Activated T-helper 2 cell treated with anti-CD3 and anti-CD28 coated beads, Interferon-gamma antibody, Interleukin-2, Interleukin-4, amounts not matched to agents 10 μg/mL and 5 μg/mL and 100 μg/mL, durations not matched to agents 14 hours and 24 hours and 36 hours (primary cell): ENCODE measurements at places on chromosomes 7 and 10. TPM values are rescaled to one million over a fixed set of nuclear protein-coding genes. Genes with fewer than 3 reads are reported as not detected.
A peak's percentile ranks its signal among the peaks of the same experiment; 100 is the strongest.

DNA sequence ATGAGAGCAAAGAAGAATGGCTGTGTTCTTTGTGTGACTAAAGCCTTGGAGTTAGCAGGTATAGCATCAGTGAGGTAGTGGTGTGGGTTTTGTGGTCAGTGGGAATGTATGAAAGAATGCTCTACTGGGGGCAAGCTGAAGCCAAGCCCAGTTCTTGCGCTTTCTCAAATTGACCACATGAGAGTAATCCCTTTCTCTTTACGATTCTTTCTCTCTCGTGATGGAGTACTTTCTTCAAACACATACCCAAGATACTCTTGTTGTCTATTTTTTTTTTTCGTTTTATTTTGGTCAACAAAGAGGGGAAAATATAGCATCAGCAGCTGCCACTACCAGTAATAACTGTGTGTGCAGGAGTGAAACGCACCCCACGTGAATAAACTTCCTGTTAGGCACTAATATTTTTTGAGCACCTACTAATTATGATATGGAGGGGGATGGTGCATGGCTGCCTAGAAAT is 8.4 kb upstream of the PANK1 start:
- H3K27me3 ChIP-seq, result peaks cover 8% of the 10 kb centered on the region
- H3K27ac ChIP-seq, result no peak overlapping the region
- no peaks in the 10 kb centered on the region for H3K36me3 ChIP-seq
- H3K4me1 ChIP-seq, result peaks cover 3% of the 10 kb centered on the region
- no peak for DNase-seq

DNA sequence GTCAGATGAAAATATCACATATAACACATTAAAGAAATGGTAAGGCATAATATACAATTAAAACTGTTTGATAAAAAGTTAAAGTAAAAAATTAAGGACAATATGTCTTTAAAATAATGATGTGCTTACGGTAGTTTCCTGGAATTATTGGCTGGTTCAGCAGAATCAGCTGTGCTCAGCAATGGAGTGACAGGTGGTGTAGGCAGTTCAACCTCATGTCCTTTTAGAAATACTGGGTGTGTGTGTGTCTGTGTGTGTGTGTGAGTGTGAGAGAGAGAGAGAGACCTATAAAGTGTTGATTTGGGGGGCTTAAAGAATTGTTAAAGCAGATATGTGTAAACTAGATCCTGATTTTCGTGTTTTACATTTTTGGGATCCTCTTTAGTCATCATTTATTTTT is 141.2 kb downstream of the ADAM22 start:
- no peaks in the 10 kb centered on the region for H3K36me3 ChIP-seq
- H3K27ac ChIP-seq, result no peak overlapping the region
- no peak overlapping the region for H3K4me3 ChIP-seq
- peaks cover 7% of the 10 kb centered on the region for H3K4me1 ChIP-seq
- H3K27me3 ChIP-seq, result no peaks in the 10 kb centered on the region

GRCh38 chr7:128075242-128076095 is 44.2 kb upstream of the LRRC4 start:
- no peak overlapping the region for H3K27ac ChIP-seq
- no peak overlapping the region for H3K4me3 ChIP-seq
- no peaks in the 10 kb centered on the region for H3K27me3 ChIP-seq
- H3K4me1 ChIP-seq, result peaks cover 3% of the 10 kb centered on the region

DNA sequence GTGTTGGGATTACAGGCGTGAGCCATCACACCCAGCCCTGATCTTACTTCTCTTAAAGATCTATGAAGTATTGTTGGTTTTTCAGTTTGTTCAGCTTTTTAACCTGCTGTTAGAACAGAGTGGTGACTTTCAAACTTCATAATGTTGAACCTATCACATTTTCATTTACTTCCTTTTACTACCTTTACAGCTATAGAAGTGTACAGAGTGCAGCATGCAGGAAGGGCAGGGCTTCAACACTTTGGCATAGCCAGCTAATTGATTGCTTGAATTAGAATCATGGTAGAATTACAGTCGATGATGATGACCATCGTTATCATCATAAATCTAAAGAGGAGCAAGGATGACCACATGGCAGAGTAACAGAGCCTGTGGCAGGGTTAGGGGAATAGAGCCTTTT is 55.5 kb downstream of the AOAH start:
- no peak overlapping the region for H3K27ac ChIP-seq
- DNase-seq, result no peak
- no peaks in the 10 kb centered on the region for H3K27me3 ChIP-seq
- H3K4me3 ChIP-seq, result no peak overlapping the region
- peaks cover 75% of the 10 kb centered on the region for H3K36me3 ChIP-seq

GRCh38 chr7:6071406-6071805 is 40.2 kb downstream of the ANKRD61 start:
- no peak for DNase-seq
- no peak overlapping the region for H3K27ac ChIP-seq

DNA sequence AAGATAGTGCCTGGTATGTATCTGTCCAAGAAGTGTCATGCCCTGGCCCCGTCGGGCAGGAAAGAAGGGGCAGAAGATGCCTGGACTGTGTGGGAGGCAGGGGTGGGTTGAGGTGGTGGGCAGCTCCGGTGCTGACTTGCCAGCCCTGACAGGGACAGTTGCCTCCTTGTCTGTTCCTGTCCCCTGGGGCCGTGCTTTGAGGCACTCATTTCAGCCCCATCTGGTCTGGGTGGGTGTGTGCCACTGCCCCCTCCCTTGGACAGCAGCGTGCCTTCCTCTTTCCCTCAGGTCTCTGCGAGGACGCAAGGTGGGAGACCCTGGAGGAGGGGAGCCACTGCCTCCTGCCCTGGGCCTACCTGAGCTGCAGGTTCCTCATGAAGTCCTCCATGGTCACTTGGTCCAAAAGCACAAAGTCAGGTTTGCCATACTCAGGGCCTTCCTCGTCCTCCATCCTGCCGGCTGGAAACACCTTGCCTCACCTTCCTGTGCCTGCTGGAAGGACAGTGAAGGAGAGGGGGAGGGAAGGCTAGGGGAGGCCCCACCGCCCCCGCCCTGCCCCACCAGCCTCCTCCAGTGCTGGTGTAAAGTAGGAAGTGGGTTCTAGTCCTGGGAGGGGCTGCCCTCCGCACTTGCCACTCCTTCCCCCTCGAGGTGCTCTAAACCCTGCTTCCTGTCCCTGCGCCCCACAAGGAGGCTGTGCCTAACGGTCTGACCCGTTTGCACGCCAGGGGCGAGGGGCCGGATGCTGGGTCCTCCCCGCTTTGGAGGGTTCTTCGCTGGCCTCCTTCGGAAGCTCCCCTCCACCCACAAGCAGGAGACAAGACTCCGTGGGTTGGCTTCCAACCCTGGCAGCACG is at the start of gene MYO1G:
MYO1G (minus strand) TSS at position 505 of the 856 bp plus-strand sequence; CDS start at position 451, 54 bp downstream.
- H3K27ac ChIP-seq, result peak within 1 kb of the TSS; percentile 98
- H3K4me3 ChIP-seq, result peak within 1 kb of the TSS; percentile 97
- no peaks in the 10 kb centered on the region for H3K27me3 ChIP-seq
- H3K4me1 ChIP-seq, result peaks cover 58% of the 10 kb centered on the region
- peak; percentile 94 for DNase-seq
- H3K36me3 ChIP-seq, result peaks cover 88% of the 10 kb centered on the region

GRCh38 chr7:80432166-80432565 is 79.7 kb downstream of the GNAT3 start:
- H3K27me3 ChIP-seq, result no peaks in the 10 kb centered on the region
- H3K4me3 ChIP-seq, result no peak overlapping the region
- H3K27ac ChIP-seq, result no peak overlapping the region
- H3K4me1 ChIP-seq, result no peaks in the 10 kb centered on the region

GRCh38 chr7:98251231-98251600 is 816 bp downstream of the TECPR1 start:
- DNase-seq, result peak; percentile 52
- peak overlapping the region; percentile 98 for H3K4me3 ChIP-seq
- H3K27me3 ChIP-seq, result no peaks in the 10 kb centered on the region
- peaks cover 42% of the 10 kb centered on the region for H3K4me1 ChIP-seq
- H3K36me3 ChIP-seq, result peaks cover 33% of the 10 kb centered on the region
- peak overlapping the region; percentile 96 for H3K27ac ChIP-seq

DNA sequence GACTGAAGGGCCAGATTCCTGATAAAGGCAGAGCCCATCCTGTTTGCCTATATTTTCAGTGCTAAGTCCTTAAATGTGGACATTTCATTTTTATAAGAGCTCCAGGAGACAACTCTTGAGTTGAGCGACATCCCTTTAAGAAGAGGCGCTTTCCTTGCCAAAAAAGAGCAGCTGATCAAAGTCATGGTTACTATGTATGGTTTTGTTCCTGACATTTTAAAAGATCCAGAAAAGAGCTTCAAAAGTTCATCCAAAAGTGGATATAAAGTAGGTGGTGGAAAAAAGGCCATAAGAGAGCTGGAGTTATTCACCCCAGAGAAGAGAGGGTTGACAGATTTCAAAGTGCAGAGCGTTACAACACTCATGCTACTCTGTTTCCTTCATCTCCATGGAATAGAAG is 36.7 kb downstream of the RHOBTB1 start:
- H3K4me3 ChIP-seq, result no peak overlapping the region
- no peaks in the 10 kb centered on the region for H3K36me3 ChIP-seq
- H3K4me1 ChIP-seq, result peaks cover 8% of the 10 kb centered on the region
- H3K27ac ChIP-seq, result no peak overlapping the region
- no peaks in the 10 kb centered on the region for H3K27me3 ChIP-seq

- H3K36me3 ChIP-seq, result peaks cover 2% of the 10 kb centered on the region
- H3K27ac ChIP-seq, result no peak overlapping the region
- no peaks in the 10 kb centered on the region for H3K4me1 ChIP-seq
- no peaks in the 10 kb centered on the region for H3K27me3 ChIP-seq
- no peak for DNase-seq
Measured at GRCh38 chr7:7868572-7868899, 100.1 kb upstream of the GLCCI1 start.

GRCh38 chr7:70334871-70335270 is 736.6 kb downstream of the AUTS2 start:
- no peak overlapping the region for H3K4me3 ChIP-seq
- no peaks in the 10 kb centered on the region for H3K36me3 ChIP-seq
- H3K27me3 ChIP-seq, result no peaks in the 10 kb centered on the region
- H3K4me1 ChIP-seq, result peaks cover 4% of the 10 kb centered on the region
- no peak overlapping the region for H3K27ac ChIP-seq

GRCh38 chr7:139663608-139664177 is 114.1 kb downstream of the HIPK2 start:
- no peak overlapping the region for H3K27ac ChIP-seq
- H3K27me3 ChIP-seq, result no peaks in the 10 kb centered on the region
- H3K4me1 ChIP-seq, result peaks cover 16% of the 10 kb centered on the region
- DNase-seq, result no peak

- no peaks in the 10 kb centered on the region for H3K36me3 ChIP-seq
- H3K27me3 ChIP-seq, result no peaks in the 10 kb centered on the region
- no peak for DNase-seq
- H3K4me3 ChIP-seq, result no peak overlapping the region
- no peaks in the 10 kb centered on the region for H3K4me1 ChIP-seq
Measured at GRCh38 chr7:49324040-49324439, 399.7 kb downstream of the CDC14C start.

PKD2L1 gene
- total RNA-seq, result not detected in 2 replicates

MMP21 gene
- total RNA-seq, result 0.11 TPM in 2 replicates

ARHGEF5 gene
- 10.8 TPM in 2 replicates for total RNA-seq

DNAH11 gene
- 2.0 and 3.7 TPM in 2 replicates for total RNA-seq

TMEM213 gene
- total RNA-seq, result not detected in 2 replicates

INSIG1 gene
- total RNA-seq, result 197 and 198 TPM in 2 replicates

TCERG1L gene
- 0.07 and 0.11 TPM in 2 replicates for total RNA-seq

ZNF804B gene
- not detected in 2 replicates for total RNA-seq
